ENCODE measurements at places on chromosomes 1 and 21. TPM values are rescaled to one million over a fixed set of nuclear protein-coding genes. Genes with fewer than 3 reads are reported as not detected.

Gene SLC2A5
- under 0.01 TPM for total RNA-seq

Gene CD48
- not detected for total RNA-seq

Gene HRNR
- not detected for total RNA-seq

Gene PCNT
- 10.7 TPM for total RNA-seq

Gene OR10X1
- total RNA-seq, result not detected

Gene AVPR1B
- not detected for total RNA-seq

Gene AMY2A
- total RNA-seq, result not detected

Gene SPATA46
- not detected for total RNA-seq

Gene MIB2
- total RNA-seq, result 51.6 TPM

Gene MFAP2
- 25.6 TPM for total RNA-seq

Gene SYT6
- total RNA-seq, result not detected

Gene KCNA2
- total RNA-seq, result not detected

Gene FCAMR
- total RNA-seq, result not detected

Gene KLF17
- not detected for total RNA-seq

Gene OR2L5
- not detected for total RNA-seq

Gene CLIC6
- total RNA-seq, result not detected

Gene LCE3D
- total RNA-seq, result not detected

Gene MYCL
- total RNA-seq, result 0.44 TPM

GRCh38 chr21:31616216-31616615 is 43.3 kb upstream of the SOD1 start:
- DNase-seq, result no peak

DNA sequence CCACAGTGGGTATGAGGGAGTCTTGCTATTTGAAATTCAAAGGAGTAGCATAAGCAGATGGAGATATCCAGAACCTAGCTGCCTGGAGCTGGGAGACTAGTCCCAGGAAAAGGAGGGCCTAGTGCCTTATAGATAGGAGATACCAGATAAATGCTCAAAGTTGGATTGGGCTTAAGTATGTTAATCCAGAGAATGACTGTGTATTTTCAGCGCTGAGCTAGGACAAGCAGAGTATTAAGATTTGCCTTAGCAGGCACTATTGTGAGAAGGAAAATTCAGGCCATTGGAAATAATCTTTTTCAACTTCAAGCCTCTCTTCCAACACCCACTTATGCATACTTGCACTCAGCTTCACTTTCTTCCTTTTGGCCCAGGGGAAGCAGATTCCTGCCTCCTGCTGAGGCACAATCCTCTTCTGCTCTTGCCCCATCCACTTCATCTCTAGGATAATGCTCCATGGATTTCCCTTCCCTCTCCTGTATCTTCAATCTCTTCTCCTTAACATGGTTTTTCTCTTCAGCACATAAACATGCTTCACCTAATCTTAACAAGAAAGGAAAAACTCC is 21.1 kb downstream of the PIK3C2B start:
- DNase-seq, result no peak

DNA sequence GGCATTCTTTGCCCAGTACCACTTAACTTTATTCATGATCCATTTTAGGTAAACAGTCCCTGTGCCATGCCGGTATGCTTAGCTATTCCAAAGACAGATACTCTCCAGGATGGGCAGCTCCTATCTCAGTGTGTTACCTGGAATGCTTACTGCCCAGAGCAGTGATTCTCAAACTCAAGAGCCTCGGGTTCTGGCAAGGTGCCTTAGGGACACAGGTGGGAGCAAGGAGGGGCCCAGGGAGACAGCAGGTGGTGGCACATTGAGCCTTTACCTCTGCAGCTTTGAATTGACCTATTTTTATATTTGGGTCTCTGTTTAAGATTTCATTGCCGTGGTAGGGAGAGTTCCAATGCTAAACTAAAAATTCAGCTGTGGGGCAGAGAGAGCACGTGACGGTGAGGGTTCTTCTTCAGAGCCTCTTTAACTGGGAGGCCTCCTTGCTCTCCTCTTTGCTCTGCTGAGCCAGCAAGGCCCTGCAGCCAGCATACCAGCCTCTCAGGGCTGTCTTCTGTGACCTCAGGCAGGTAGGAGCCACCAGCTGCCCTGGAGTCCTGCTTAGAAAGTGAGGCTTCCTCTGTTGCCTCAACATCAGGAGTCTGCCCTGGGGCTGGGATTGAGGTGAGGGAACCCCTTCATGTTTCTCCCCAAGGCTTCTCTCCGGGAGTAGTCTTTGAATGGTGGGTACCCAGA is 20.2 kb downstream of the PHGDH start:
- no peak for DNase-seq

GRCh38 chr1:161182214-161182613 is 4.9 kb upstream of the B4GALT3 start:
- no peak for DNase-seq

DNA sequence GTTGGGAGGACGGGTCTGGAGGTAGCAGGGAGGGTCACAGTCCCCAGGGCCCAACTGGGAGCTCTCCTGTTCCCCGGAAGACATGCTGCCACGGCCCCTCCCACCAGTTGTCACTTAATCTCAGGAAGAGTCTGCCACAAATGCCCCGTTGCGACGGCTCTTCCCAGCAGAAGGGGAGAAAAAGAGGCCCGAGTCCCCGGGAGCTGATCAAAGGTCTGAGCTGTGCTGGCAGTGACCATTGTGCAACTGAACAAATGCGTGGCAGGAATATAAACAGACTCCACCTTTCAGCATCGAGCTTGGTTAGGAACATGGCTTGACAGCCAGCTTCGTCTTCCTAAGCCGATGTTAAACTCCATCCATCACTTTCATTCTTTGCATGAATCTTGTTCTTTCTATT is 27.8 kb upstream of the ZBTB21 start:
- DNase-seq, result no peak

- DNase-seq, result no peak
Measured at GRCh38 chr1:9654051-9654833, 2.7 kb downstream of the PIK3CD start.

DNA sequence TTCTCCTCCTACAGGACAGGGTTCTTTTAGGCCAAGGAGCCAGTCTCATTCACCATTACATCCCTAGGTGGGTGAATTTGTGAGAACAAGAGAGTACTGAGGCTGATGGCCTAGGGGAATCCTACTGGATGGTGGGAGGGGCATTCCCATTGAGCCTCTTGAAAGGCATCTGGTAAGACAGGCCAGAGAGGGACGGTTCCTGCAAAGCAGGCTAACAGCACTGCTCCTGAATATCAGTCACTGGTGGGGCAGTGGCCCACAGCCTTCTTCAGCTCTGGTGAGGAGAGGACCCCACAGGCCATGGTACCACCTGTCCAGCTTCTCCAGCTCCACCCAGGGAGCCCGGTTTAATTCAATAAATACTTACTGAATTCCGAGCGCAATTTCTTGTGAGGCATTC is 125.9 kb upstream of the EDN2 start:
- DNase-seq, result no peak

GRCh38 chr1:198678301-198678836 is 39.5 kb downstream of the PTPRC start:
- no peak for DNase-seq

- DNase-seq, result no peak
Measured at GRCh38 chr1:100051401-100051800, 81.3 kb downstream of the SASS6 start.

DNA sequence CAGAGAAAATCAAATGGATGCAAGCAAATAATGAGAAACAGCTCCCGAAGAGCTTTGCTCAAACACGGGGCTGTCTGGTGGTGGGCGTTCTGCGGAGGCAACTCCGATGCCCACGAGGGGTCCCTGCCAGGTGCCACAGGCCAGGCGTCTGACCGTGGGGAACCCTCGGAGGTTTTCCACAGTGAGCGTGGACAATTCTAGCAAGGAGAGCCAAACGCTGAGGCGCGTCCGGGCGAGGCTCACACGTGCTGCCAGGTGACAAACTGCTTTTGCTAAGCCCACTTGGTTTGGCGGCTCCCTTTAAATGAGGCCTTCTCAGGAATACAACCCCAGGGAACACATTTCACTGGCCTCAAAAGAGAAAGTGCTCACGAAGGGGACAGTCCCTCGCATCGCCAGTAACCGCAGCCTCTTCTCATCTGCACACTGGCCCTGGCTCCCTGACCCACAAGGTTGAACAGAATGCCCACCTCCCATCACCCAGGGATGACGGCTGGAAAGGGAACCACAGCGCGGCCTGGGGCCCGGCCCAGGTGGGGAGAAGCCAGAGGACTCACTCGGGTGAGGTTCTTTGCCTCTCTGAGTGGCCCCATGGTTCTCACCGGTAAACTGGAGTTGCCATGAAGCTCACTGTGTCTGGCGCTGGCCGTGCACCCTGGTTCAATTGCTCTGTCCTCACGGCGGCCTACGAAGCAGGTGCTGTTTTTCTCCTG is 97.4 kb downstream of the PRDM16 start:
- no peak for DNase-seq

GRCh38 chr1:183645531-183645930 is 7.6 kb downstream of the APOBEC4 start:
- DNase-seq, result no peak

- no peak for DNase-seq
Measured at GRCh38 chr1:161505686-161506085, 429 bp downstream of the FCGR2A start.

GRCh38 chr1:171221665-171222591 is 26.4 kb upstream of the FMO1 start:
- DNase-seq, result no peak

- no peak for DNase-seq
Measured at GRCh38 chr1:223110952-223111351, 32.1 kb downstream of the TLR5 start.

DNA sequence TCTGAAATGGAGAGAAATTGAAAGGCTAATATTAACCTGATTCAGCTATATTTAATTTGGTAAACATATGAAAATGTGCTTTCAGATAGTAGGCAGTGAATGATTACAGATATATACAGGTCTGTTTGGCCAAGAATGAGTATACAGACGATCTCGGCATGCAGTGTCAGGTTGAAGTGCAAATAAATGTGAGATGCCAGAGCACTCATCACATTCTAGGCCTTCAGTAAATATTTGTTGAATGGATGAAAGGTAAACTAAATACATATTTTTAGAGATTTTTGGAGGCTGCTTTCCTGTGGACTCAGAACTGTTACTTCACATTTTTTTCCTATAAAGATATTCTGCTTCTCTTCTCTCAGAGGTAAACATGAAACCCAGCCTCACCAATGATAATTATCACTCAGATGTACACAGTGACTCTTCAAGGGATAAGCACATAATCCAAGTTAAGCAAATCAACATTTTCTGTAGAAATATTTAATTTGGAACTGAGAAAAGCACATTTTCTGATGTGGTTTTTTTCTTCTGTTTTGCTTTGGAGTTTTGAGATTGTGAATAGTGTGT is 702.9 kb downstream of the BRINP3 start:
- no peak for DNase-seq

DNA sequence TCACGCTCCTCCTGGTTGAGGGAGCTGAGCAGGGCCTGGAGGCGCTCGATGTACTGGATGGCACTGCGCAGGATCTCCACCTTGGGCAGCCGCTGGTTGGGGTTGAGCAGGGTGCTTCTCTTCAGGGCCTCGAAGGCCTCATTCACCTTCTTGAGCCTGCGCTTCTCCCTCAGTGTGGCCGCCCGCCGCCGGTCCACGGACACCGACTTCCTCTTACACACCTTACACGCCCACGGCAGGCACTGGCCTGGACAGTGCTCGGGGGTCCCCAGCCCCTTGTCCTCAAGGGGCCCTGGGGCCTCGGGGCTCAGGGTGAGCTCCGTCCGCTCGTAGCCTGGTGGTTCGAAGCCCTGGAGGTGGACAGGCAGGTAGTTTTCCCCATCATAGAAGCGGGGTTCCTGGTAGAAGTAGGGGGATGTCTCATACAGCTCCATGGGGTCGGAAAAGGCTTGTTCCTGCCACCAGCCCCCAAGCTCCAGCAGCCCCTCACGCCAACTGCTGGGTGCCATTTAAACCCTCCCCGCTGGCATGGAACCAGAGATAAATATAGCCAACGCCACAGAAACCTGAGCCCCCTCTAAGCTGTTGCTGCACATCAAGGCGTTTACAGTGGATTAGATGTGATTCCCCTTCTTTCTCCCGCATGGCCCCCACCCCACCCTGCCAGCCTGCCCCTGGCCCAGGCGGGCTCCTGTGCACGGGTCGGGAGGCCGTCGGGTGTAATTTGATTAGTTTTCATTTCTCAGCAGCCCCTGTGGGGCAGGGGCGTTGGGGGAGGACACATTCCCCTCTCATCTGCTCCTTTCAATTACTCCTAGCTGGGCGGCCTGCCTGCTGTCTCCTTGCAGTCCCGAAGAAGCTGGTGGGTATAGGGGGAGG is at the start of gene MYOG:
TSS of gene MYOG (minus strand) at position 485 of the 879 bp plus-strand sequence. CDS start at position 434, 51 bp downstream.
- DNase-seq, result no peak

GRCh38 chr1:205237526-205238484 is 10.1 kb downstream of the TMCC2 start:
- DNase-seq, result no peak

GRCh38 chr1:217214551-217214950 is 416.3 kb downstream of the GPATCH2 start:
- DNase-seq, result no peak

DNA sequence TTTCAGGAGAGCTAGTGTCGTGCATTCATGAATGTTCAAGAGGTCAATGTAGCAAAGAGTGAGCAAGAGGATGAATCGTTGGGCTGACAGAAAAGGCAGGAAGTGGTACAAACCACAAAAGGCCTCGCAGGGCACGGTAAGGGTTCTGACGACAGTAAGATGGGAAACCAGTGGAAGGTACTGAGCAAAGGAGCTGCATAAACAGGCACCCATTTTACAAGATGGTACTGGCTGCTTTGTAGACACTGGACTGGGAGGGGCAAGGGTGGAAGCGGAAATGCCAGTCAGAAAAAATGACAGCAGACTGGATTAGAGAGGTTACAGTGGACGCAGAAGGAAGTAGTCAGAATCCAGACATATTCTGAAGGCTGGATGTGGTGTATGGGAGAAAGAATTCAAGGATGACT is 123.5 kb downstream of the PTPN14 start:
- DNase-seq, result peak; percentile 95

GRCh38 chr1:7478809-7479499 is 292.1 kb upstream of the VAMP3 start:
- peak; percentile 24 for DNase-seq

DNA sequence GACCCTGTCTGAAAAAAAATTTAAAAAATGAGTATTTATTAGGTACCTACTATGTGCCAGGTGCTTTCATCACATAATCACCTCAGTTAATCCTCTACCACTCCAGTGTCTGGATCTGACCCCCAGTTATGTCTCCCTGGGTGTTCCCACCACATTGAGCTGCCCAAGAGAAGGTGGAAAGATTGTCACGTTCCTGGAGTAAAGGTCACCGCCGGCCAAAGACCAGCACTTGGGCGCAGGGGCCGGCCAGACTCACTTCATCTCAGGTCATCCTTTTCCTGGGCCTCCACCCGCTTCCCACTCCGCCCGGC is 714 bp downstream of the PYCR2 start:
- no peak for DNase-seq

GRCh38 chr1:167492481-167492910 is 25.8 kb downstream of the CD247 start:
- DNase-seq, result no peak

DNA sequence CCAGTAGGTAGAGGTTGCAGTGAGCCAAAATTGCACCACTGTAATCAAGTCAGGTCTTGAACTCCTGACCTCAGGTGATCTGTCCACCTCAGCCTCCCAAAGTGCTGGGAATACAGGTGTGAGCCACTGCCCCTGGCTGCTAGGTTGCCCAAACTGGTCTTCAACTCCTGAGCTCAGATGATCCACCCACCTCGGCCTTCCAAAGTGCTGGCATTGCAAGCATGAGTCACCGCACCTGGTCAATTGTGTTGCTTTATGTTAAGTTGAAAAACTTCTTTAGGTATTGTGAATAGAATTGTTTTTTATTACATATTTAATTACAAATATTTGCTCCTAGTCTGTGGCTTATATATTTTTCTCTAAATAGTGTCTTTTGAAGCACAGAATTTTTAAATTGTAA is 80.5 kb downstream of the PRKAB2 start:
- DNase-seq, result no peak

GRCh38 chr1:178271471-178271870 is 177.6 kb downstream of the RASAL2 start:
- no peak for DNase-seq
